ENCODE measurements at places on chromosomes 1 and 21. TPM values are rescaled to one million over a fixed set of nuclear protein-coding genes. Genes with fewer than 3 reads are reported as not detected.

The SPRR2E gene
- not detected for total RNA-seq

The CFAP126 gene
- not detected for total RNA-seq

The SLC35F3 gene
- total RNA-seq = not detected

The ADARB1 gene
- total RNA-seq = 4.0 TPM

The LRRC7 gene
- total RNA-seq = under 0.01 TPM

The SPATA21 gene
- total RNA-seq = not detected

The ANKRD65 gene
- 4.2 TPM for total RNA-seq

The SESN2 gene
- 23.6 TPM for total RNA-seq

The YRDC gene
- 11.1 TPM for total RNA-seq

The TMOD4 gene
- 0.29 TPM for total RNA-seq

The UROD gene
- 193 TPM for total RNA-seq

The SMG7 gene
- 25.0 TPM for total RNA-seq

The PGLYRP4 gene
- not detected for total RNA-seq

The FYB2 gene
- not detected for total RNA-seq

The PLEKHG5 gene
- 4.4 TPM for total RNA-seq

The SPATA45 gene
- not detected for total RNA-seq

The RAB25 gene
- total RNA-seq = not detected

The COL18A1 gene
- 69.7 TPM for total RNA-seq

The COL16A1 gene
- total RNA-seq = 116 TPM

The OR2W3 gene
- total RNA-seq = not detected

The C1orf53 gene
- 2.2 TPM for total RNA-seq
